ENCODE measurements at places on chromosomes 6 and 20. TPM values are rescaled to one million over a fixed set of nuclear protein-coding genes. Genes with fewer than 3 reads are reported as not detected.

GRCh38 chr6:43298565-43299337 lies 691 bp downstream of the SLC22A7 start:
- DNase-seq, result no peak

DNA sequence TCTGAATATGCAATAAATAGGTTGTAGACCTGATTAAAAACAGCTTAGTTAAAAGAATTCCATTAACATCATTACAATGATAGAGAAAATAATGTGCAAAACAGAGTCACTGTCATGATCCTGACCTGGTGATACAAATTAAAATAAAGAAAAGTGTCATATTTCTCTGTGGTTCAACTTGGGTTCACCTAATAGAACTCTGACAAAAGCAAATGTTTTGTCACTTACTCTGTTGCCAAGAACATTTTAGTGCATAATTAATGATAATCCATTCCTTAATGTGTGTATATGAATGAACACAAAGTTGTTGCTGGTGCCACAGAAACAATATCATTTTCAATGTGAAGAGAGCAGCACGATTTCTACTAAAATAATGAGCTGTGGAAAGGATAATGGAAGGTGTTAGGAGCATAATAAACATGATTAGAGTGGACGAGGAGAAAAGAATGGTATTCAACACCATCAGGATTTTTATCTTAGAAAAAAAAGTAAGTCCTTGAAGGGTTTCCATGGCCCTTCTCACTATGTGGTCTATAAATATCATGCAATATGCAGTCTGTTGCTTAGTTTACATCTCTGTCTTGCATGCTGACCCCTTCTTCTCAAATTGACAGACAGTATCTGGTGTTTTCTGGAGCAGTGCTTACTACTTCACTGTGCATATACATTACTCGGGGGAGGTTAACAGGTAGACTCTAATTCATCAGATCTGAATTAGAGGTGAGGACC lies 656.6 kb upstream of the MMS22L start:
- no peak for DNase-seq

DNA sequence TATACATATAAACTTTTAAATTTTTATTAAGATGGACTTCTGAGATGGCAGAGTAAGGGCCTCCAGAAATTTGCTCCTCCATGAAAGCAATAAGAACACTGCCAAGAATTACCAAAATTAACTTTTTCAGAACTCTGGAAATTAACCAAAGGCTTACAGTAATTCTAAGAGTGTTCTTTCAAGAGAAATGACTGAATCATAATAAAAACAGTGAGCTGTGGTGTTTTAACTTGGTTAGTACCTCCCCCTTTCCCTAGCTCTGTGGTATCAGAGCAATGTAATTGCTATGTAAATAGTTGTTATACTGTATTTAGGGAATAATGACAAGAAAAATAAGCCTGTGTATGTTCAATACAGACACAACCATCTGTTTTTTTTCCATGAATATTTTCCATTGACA lies 19.0 kb downstream of the HECA start:
- DNase-seq, result no peak

DNA sequence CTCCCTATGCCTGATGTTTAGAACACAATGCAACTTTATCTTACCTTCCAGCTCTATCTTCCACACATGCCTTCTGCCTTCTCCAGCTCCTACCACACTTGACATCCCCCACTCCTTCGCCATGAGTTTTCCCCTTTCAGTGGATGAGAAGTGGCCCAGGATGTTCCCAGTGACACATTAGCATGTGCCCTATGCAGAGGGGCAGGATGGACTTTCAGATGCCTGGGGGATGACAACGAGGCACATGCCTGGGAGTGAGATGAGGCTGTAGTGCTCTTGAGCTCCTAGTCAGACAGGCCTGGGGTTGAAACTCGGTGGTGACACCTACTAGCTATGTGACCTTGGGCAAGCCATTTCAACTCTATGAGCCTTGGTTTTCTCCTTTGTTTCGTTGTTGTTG lies 20.1 kb upstream of the SLC32A1 start:
- DNase-seq, result no peak

- DNase-seq, result no peak
Measured at GRCh38 chr6:170285482-170285881, 5.4 kb downstream of the DLL1 start.

HMGN3 gene
- total RNA-seq, result 31.0 TPM

DEK gene
- total RNA-seq, result 113 TPM

HSD17B8 gene
- total RNA-seq, result 23.7 TPM

ADAT2 gene
- total RNA-seq, result 4.6 TPM

SLC22A2 gene
- total RNA-seq, result not detected
